Endothelial cell (in vitro differentiated cells): ENCODE measurements at places on chromosomes 7 and 10.

- no peak for DNase-seq
- H3K27ac ChIP-seq, result no peak overlapping the region
- H3K4me1 ChIP-seq, result peaks cover 7% of the 10 kb centered on the region
- peaks cover 8% of the 10 kb centered on the region for H3K27me3 ChIP-seq
- no peaks in the 10 kb centered on the region for H3K36me3 ChIP-seq
Measured at GRCh38 chr10:78570633-78571235, 498.0 kb upstream of the ZMIZ1 start.

GRCh38 chr10:44411251-44411650 lies 26.4 kb upstream of the CXCL12 start:
- no peak overlapping the region for H3K4me3 ChIP-seq
- H3K27ac ChIP-seq, result no peak overlapping the region
- peaks cover 7% of the 10 kb centered on the region for H3K36me3 ChIP-seq
- DNase-seq, result no peak
- H3K4me1 ChIP-seq, result no peaks in the 10 kb centered on the region

DNA sequence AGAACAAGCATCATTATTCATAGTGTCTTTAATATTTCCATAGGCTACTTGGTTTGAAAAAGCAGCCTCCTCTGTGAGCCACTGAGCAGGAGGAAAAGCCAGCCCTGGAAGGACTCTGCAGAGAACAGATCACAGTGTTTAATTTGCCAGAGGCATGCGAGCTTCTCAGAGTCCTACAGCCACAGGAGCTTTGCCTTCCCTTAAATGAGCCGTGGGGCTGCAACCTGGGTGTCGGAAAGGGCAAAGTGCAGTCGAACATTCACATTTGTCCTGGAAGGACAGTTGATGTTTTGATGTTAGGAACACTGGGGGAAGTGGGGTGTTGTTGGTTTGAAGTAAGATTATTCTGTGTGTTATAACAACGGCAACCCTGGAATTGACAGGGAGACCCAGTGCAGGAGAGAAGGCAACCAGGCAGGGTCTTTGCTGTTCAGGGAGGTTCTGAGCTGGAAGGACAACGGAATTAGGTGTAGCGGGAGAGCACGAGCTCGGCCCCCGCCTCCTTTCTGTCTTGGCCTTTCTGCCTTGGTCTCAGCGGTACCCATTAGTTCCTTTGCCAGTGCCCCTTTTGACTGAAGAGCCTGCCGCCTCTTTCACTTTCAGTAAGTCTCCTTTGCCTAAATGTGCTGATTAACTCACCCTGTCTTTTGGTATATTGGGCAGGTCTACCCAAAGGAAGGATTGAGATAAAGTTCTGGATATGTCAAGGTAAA lies 192.3 kb upstream of the PITRM1 start:
- peaks cover 8% of the 10 kb centered on the region for H3K36me3 ChIP-seq
- H3K27me3 ChIP-seq, result no peaks in the 10 kb centered on the region
- no peak overlapping the region for H3K27ac ChIP-seq
- no peak overlapping the region for H3K4me3 ChIP-seq
- no peak for DNase-seq

- no peak overlapping the region for H3K27ac ChIP-seq
- DNase-seq, result no peak
- no peaks in the 10 kb centered on the region for H3K36me3 ChIP-seq
- no peaks in the 10 kb centered on the region for H3K27me3 ChIP-seq
- H3K4me3 ChIP-seq, result no peak overlapping the region
Measured at GRCh38 chr7:21066221-21066620, 279.5 kb upstream of the SP8 start.

- DNase-seq, result no peak
- peaks cover 8% of the 10 kb centered on the region for H3K4me1 ChIP-seq
- H3K27me3 ChIP-seq, result peaks cover 15% of the 10 kb centered on the region
Measured at GRCh38 chr7:155520114-155520513, 26.2 kb downstream of the CNPY1 start.

DNA sequence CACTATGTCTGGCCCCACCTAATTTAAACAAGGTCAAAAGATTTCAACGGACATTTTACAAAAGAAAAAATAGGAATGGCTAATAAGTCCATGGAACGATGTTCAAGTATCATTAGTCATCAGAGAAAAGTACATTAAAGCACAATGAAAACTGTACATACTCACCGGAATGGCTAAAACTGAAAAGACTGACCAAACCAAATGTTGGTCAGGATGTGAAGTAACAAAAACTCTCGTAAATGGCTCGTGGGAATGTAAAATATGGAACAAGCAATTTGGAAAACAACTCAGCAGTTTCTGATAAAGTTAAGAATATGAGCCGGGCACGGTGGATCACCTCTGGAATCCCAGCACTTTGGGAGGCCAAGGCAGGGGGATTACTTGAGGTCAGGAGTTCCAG lies 65.7 kb upstream of the PARD3 start:
- no peak overlapping the region for H3K27ac ChIP-seq
- H3K4me3 ChIP-seq, result no peak overlapping the region
- no peaks in the 10 kb centered on the region for H3K27me3 ChIP-seq
- no peaks in the 10 kb centered on the region for H3K36me3 ChIP-seq

DNA sequence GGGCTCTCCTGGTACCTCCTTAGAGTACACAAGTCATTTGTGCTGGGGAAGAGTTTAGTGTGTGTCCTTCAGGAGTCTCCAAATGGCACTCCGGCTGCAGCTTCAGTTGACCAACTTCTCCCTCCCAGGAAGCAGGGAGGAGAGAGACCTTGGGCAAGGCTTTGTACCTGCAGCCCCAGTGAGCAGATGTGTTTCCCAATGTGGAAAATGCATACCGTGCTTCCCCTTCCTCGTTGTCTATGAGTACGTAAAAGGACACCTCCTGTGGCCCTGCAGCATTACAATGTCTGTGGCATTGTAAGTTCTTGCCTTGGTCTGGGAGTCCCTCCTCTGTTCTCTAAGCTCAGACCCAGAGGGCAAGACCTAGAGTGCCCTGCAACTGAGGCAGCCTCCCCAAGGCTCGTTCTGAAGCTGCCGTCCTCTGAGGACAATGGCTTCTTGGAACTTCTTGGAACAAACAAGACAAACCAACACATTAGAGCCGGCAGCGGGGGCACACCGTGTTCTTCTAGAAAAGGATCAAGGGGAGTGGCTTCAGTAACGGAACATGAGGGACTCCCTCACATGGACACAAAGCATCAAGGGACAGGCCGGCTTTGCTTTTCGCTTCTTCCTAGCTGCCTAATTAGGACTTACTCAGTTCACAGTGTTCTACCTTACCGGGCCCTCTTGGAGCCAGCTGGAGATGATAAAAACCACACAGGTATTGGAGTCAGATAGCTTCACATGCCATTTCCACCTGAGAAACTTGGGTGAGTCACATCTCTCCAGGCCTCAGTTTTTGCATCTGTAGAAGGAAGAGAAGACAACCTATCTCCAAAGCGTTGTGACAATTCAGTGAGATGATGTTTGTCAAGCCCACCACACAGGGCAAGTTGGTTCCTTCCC lies 20.9 kb upstream of the PPA1 start:
- H3K27me3 ChIP-seq, result no peaks in the 10 kb centered on the region
- H3K36me3 ChIP-seq, result no peaks in the 10 kb centered on the region
- no peak overlapping the region for H3K4me3 ChIP-seq
- no peak overlapping the region for H3K27ac ChIP-seq

- no peaks in the 10 kb centered on the region for H3K36me3 ChIP-seq
- H3K4me1 ChIP-seq, result no peaks in the 10 kb centered on the region
- no peak overlapping the region for H3K4me3 ChIP-seq
Measured at GRCh38 chr10:68155615-68156210, 46.4 kb downstream of the MYPN start.

DNA sequence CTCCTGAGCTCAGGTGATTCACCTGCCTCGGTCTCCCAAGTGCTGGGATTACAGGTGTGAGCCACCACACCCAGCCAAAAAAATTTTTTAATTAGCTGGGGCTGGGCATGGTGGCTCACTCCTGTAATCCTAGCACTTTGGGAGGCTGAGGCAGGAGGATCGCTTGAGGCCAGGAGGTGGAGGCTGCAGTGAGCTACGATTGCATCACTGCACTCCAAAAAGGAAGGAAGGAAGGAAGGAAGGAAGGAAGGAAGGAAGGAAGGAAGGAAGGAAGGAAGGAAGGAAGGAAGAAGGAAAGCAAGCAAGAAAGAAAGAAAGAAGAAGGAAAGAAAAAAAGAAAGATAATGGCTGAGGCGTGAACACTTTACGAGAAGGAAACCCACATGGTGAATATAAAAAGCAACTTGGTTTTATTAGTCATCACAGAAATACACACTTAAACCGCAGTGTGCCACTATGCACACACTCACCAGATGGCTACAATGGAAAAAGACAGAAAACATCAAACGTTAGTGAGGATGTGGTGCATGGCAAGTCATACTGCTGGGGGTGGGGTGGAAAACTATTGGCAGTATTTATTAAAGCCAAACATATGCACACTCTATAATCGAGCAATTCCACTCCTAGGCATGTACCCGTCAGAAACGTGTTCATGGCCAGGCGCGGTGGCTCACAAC lies 4.4 kb upstream of the CCL26 start:
- DNase-seq, result no peak
- H3K27me3 ChIP-seq, result peaks cover 4% of the 10 kb centered on the region
- no peak overlapping the region for H3K4me3 ChIP-seq

GRCh38 chr10:68938117-68938516 lies 17.9 kb upstream of the DDX21 start:
- no peak overlapping the region for H3K4me3 ChIP-seq
- no peak overlapping the region for H3K27ac ChIP-seq
- no peak for DNase-seq
- no peaks in the 10 kb centered on the region for H3K4me1 ChIP-seq
- H3K36me3 ChIP-seq, result peaks cover 19% of the 10 kb centered on the region

- H3K27me3 ChIP-seq, result peaks cover 3% of the 10 kb centered on the region
- no peaks in the 10 kb centered on the region for H3K36me3 ChIP-seq
- H3K4me3 ChIP-seq, result no peak overlapping the region
- H3K27ac ChIP-seq, result no peak overlapping the region
- DNase-seq, result no peak
Measured at GRCh38 chr10:23146258-23146657, 45.9 kb upstream of the PTF1A start.

DNA sequence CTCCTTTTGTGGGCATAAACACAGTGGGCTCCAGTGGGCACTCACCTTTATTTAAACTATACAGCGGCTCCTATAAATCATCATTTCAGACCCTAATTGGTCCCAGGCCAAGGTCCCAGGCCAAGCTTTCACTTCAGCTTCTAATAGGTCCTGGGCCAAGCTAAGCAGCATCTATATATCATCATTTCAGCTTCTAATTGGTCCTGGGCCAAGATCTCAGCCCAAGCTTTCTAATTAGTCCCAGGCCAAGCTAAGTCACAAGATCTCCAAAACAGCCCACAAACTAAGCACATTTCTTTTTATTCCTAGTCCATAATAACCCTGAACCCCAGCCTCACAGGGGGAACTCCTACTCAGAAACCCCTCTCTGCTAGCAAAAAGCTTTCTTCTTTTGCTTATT lies 47.1 kb downstream of the ZNF680 start:
- H3K27me3 ChIP-seq, result no peaks in the 10 kb centered on the region
- H3K36me3 ChIP-seq, result peaks cover 78% of the 10 kb centered on the region
- H3K4me3 ChIP-seq, result no peak overlapping the region
- H3K4me1 ChIP-seq, result no peaks in the 10 kb centered on the region
- no peak for DNase-seq
- no peak overlapping the region for H3K27ac ChIP-seq

DNA sequence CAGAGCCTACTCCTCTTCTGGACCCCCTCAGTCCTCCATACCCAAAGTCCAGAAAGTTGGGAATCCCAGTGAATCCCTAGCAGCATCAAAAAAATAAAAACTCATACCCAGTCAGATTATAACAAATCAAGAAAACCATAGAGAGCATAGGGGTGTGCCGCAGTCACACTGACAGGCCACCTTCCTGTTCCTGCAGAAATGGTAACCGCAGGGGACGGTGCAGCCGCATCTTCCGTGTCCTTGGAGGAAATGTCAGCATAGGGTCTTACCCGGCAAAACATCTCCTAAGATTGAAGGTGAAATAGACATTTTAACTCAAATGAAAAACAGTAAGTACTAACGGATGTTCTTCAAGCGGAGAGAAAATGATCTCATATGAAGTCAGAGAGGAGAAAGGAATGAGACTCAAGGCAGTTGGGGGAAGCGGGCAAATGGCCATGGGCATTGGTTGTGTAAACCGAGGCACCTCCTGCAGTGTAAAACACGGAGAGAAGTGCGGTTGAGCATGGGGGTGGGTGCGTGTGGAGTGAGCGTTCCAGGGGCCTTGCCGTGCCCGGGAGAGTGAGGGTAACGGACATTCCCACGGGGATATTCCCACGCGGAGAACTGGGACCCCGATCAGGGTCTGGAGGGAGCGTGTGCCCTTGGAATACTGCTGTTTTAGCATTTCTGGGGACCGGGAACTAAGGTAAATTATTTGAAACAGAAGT lies 110.8 kb downstream of the NKX6-2 start:
- DNase-seq, result no peak
- peaks cover 9% of the 10 kb centered on the region for H3K36me3 ChIP-seq
- no peak overlapping the region for H3K4me3 ChIP-seq

- no peaks in the 10 kb centered on the region for H3K27me3 ChIP-seq
- peaks cover 31% of the 10 kb centered on the region for H3K4me1 ChIP-seq
- H3K27ac ChIP-seq, result no peak overlapping the region
Measured at GRCh38 chr7:92641921-92642511, 51.8 kb upstream of the FAM133B start.

- DNase-seq, result no peak
- no peaks in the 10 kb centered on the region for H3K36me3 ChIP-seq
- no peak overlapping the region for H3K4me3 ChIP-seq
- no peak overlapping the region for H3K27ac ChIP-seq
- no peaks in the 10 kb centered on the region for H3K4me1 ChIP-seq
- no peaks in the 10 kb centered on the region for H3K27me3 ChIP-seq
Measured at GRCh38 chr10:56856569-56856968, 495.5 kb upstream of the ZWINT start.

DNA sequence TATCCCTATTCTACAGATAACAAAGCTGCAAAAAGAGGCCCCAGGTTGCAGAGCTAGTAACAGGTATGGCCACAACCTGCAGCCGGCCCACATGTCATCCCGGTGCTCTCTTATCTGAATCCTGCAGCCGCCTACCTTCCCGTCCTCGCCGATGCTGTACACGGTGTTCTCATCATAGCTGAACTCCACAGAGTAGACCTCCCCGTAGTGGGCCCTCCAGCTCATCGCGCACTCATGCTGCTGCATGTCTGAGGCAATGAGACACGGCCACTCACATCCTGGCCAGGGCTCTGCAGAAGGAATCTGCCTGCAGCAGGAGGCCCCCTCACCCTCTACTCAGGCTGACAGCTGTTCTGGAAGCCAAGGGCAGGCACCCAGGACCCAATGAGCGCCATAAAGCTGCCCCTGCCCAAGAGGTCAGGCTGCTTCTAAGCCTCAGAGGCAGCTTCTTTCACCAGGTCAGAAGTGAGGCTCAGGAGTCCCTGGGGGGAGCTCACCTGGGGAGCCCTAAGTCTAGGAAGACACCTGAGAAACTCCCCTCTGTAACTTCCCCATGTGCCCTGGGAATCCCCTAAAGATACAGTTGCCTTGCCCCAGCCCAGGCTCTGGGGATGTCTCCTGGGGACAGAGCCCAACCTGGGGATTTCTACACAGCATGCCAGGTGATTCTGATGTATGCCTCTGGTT lies 17.9 kb upstream of the CYREN start:
- H3K4me1 ChIP-seq, result no peaks in the 10 kb centered on the region
- DNase-seq, result no peak
- no peak overlapping the region for H3K27ac ChIP-seq
- peaks cover 37% of the 10 kb centered on the region for H3K36me3 ChIP-seq
- H3K4me3 ChIP-seq, result no peak overlapping the region

- H3K4me3 ChIP-seq, result no peak overlapping the region
- no peak for DNase-seq
- peak overlapping the region; percentile 6 for H3K27ac ChIP-seq
- H3K27me3 ChIP-seq, result no peaks in the 10 kb centered on the region
- H3K4me1 ChIP-seq, result peaks cover 14% of the 10 kb centered on the region
Measured at GRCh38 chr10:58451193-58451889, 61.3 kb upstream of the BICC1 start.
